ENCODE measurements at places on chromosomes 7 and 10. TPM values are rescaled to one million over a fixed set of nuclear protein-coding genes. Genes with fewer than 3 reads are reported as not detected.

The FOXP2 gene
- total RNA-seq = 96.9 TPM

The IL2RA gene
- 9.0 TPM for total RNA-seq

The ZMIZ2 gene
- 11.3 TPM for total RNA-seq

The NPY gene
- not detected for total RNA-seq

DNA sequence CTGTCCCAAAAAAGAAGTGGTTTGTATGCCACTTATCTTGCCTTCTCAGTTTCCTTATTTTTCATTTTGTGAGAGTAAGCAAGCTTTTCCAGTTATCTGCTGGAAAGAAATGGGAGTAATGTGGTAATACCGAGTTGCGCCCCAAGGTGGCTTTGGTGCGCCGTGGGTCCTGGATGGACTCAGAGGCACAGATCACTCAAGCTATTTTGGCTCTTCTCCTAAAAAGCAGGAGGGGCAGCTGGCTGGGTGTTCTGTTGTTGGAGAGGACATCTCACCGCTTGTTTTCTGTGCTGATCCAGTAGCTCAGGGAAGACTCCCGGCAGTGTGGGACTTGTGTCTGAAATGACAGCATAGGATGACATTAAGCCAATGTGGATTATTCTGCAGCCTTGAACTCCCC, 16.4 kb downstream of the PRKRIP1 start:
- DNase-seq = no peak

DNA sequence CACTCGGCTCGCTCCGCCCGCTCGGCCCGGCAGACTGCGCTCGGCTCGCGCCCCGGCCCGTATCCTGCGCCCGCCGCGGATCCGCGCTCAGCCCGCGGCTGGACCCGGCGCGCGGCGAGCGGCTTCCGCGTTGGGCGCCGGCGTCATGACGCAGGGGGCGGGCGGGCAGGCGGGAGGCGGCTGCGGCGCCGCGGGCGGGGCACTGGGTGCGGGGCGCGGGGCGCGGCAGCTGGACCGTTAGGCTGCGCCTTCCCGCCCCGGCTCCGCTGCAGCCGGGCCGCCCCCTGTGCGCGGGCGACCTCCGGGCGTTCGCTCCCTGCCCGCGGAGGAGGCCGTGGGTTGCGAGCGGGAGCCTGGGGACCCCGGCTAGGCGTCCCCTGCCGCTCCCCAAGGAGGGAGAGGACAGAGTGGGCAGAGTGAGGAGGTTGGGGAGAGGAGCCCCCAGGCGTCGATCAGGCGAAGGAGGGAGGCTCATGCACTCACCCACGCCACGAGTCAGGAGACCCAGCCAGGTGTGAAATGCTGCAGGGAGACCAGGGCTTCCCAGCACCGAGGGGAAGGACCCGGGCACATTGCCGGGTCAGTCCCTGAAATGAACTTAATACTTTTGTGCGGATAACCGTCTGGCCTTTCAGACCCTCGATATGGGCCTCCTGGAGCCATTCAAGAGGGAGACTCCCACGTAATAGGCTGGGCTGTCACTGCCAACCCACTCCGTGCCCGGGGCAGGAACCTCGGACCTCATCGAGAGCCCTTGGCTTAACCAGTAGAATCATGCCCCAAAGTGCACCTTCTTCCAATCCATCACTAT, at the start of gene PIP4K2A:
Gene PIP4K2A (minus strand): TSS at position 100 of the 811 bp plus-strand sequence. CDS start 252 bp downstream, outside the sequence.
- peak; percentile 84 for DNase-seq

GRCh38 chr7:139871820-139872219, 42.8 kb downstream of the TBXAS1 start:
- no peak for DNase-seq

GRCh38 chr7:37040330-37040729, 316.0 kb upstream of the AOAH start:
- DNase-seq = no peak

DNA sequence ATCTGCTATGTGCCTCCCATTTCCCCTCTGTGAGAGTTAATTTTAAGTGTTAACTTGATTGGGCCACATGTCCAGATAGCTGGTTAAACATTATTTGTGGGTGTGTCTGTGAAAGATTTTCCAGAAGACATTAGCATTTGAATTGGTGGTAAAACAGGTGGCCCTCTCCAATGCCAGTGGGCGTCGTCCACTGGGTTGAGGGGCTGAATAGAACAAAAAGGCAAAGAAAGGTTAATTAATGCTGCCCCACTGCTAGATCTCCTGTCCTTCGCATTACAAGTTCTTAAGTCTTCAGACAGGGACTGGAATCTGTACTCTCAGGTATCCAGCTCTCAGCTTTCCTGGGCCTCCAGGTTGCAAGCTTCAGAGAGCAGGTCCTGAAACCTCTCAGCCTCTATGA, 1160.9 kb upstream of the LRRN3 start:
- no peak for DNase-seq
